Lower lobe of right lung (tissue), 2 donors: ENCODE measurements at places on chromosomes 5 and 9.

DNA sequence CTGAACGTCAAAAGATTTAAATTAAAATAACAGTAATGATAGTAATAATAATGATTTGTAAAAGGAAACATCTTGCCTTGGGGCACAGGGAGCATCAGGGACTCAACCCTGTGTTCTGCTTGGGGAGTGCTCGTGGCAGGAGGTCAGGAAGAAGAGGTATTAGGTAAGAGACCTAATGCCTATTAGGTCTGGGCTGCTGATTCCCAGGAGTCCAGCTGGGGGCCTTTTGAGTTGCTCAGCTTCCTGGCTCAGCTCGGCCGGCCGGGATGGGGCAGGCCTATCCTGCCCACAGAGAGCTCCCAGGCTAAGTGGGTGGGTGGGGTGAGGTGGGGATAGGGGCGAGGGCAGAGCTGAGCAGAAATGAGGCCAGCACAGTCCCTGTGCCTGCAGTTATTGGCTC, 17.5 kb downstream of the LMX1B start:
- DNase-seq, result no peak
- H3K36me3 ChIP-seq, result no peaks in the 10 kb centered on the region
- H3K27me3 ChIP-seq, result peaks cover 90% of the 10 kb centered on the region
- no peak overlapping the region for H3K4me3 ChIP-seq

GRCh38 chr5:23042226-23042625, 189.1 kb upstream of the CDH12 start:
- no peaks in the 10 kb centered on the region for H3K27me3 ChIP-seq
- no peak for DNase-seq
- H3K4me3 ChIP-seq, result no peak overlapping the region
- no peaks in the 10 kb centered on the region for H3K4me1 ChIP-seq

DNA sequence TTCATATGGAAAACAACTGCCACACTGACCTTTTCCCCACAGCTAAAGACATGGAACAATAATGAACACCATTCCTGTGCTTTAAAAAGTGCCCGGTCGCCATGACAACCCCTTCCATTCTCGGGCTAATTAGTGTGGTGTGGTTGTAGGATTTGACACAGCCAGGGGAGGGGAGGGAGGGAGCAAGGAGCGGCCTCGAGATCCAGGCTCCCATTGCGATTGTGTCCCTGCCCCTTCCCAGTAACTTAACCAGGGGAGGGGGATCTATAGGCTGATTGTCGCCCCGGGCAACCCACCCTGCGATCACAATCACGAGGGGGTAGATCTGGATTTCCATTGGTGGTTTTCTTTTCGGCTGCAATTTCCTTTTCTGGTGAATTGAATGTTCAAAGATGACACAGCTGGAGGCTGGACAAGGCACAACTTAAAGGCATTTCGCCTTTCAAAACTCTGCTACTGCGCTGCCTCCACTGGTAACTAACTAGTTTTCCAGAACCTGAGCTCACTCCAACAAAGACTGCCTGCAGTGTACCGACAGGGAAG, 96.7 kb upstream of the RETREG1 start:
- DNase-seq, result no peak
- no peaks in the 10 kb centered on the region for H3K27me3 ChIP-seq
- H3K27ac ChIP-seq, result no peak overlapping the region
- H3K4me3 ChIP-seq, result no peak overlapping the region
- no peaks in the 10 kb centered on the region for H3K4me1 ChIP-seq

GRCh38 chr5:154916874-154917273, 21.1 kb downstream of the GEMIN5 start:
- H3K27me3 ChIP-seq, result no peaks in the 10 kb centered on the region
- no peak overlapping the region for H3K27ac ChIP-seq
- DNase-seq, result no peak
- no peaks in the 10 kb centered on the region for H3K4me1 ChIP-seq
- H3K4me3 ChIP-seq, result no peak overlapping the region

DNA sequence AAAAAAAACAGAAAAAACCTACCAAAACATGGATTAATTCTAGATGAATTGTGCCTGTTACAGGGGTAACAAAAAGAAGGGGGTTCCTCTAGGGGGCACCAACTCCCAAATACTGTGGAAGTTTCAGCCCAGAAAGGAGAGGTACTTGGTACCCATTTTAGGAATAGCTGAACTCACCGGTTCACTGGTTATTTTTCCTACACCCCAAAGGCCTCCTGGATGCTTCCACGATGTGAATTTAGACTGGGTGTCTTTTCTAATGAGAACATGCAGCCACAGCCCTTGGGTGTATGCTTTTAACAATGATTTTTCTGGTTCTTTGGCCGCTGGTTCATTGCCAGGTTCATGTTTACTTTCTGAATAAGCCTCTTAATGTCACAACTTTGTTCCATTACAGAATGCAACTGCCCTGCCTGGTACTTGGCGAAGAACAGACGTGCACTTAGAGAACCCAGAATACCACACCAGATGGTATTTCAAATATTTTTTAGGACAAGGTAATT, 46.7 kb downstream of the GARNL3 start:
- peaks cover 31% of the 10 kb centered on the region for H3K4me1 ChIP-seq
- DNase-seq, result no peak
- H3K27ac ChIP-seq, result peak overlapping the region; percentile 44

DNA sequence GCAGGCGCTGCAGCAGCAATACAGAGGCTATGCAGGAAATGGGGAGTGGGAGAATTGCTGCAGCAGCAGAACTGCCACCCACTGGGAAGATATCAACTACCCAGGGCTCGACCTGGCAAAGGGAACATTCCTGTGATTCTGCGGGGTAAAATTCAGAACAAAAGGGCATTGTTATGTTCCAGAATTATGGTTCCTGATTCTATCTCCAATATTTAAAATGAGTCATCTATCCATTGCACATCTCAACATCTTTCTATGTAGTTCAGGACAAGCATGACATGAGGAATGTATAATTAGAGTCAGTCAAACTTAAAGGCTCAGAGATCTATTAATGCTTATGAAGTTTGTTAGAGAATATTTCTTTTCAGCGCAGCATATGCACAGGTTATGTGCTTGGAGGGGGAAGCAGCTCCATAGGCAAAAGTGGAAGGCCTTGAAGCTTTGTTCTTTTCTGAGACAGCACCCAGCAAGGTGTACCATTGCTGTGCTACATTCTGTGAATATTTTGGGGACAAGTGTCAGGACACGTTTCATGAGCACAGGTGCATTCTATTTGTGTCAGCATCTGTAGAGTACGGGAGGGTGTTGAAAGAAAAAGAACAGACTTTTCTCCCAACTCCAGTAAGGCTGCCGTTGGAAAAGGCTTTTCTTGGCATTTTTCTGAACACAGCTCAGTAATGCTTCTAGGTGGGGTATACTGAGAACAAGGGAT, 395.6 kb upstream of the MPDZ start:
- H3K27ac ChIP-seq, result no peak overlapping the region
- H3K36me3 ChIP-seq, result no peaks in the 10 kb centered on the region
- no peak for DNase-seq
- H3K4me3 ChIP-seq, result no peak overlapping the region
- H3K4me1 ChIP-seq, result no peaks in the 10 kb centered on the region
